ENCODE measurements at places on chromosomes 7 and 10.

- no peak for DNase-seq
Observed at GRCh38 chr7:42770114-42770513, 141.8 kb downstream of the C7orf25 start.

DNA sequence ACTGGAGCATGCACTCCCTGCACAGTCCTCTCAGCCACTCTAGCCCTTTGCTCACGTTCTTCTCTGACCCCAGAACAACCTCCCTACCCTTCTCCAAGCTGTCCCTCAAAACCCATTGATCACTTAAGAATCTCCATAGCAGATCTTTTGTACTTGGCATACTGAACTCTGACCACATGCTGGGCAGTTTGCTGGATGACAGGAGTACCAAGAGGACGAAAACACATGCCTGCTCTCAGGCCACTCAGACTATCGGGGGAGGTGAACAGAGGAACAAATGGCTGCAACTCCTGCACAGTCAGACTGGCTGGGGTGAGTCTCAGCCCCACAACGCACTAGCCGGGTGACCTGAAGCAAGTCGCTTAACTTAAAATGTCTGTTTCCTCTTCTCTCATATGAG lies 52.7 kb downstream of the KCNMA1 start:
- DNase-seq: no peak

DNA sequence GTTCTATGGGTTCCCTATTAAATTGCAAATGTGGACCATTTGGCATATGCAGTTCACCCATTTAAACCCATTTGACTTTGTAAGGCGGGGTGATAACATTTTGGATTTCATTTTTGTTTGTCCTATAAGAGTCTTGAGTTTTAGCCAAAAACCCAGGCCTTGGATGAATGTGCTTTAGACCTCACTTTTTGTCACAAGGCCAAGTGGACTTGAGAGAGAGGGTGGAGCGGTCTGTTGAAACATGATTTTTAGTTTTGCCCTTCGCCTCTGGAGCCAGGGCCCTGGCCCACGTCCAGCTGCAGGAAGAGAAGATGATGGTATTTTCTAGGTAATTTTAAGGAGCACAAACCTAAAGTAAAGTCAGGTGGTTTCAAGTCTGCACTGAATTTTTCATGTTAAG lies 260.1 kb downstream of the SLC25A13 start:
- no peak for DNase-seq

- no peak for DNase-seq
Observed at GRCh38 chr10:110007161-110007700, 553 bp upstream of the ADD3 start.

GRCh38 chr7:18995270-18995671 lies 122.2 kb downstream of the TWIST1 start:
- DNase-seq: no peak

GRCh38 chr10:77959384-77959783 lies 32.8 kb upstream of the DLG5 start:
- DNase-seq: no peak

DNA sequence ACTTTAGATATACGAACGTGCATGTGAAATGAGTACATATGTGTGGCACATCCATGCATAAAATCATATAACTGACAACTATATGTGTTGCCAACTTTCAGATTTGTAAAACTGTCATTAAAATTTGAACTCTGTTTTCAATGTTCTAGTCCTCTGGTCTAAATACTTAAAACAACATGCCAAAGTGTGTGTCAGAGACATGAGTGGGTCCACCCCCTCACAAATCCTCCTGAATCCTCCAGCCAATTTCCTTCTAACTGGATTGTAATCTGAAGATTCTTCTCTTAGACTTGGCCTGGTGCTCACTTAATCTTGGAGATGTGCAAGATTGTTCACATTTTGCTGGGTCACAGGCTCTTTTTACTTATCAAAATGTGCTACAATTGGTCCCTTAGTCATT lies 184.1 kb downstream of the RELN start:
- DNase-seq: no peak

GRCh38 chr7:157487046-157487770 lies 150.4 kb downstream of the DNAJB6 start:
- DNase-seq: no peak

GRCh38 chr10:123906884-123907652 lies 15.5 kb upstream of the CPXM2 start:
- no peak for DNase-seq

- no peak for DNase-seq
Observed at GRCh38 chr10:132417957-132418441, 21.0 kb downstream of the PWWP2B start.

GRCh38 chr10:71984809-71985388 lies 20.7 kb downstream of the CHST3 start:
- no peak for DNase-seq

DNA sequence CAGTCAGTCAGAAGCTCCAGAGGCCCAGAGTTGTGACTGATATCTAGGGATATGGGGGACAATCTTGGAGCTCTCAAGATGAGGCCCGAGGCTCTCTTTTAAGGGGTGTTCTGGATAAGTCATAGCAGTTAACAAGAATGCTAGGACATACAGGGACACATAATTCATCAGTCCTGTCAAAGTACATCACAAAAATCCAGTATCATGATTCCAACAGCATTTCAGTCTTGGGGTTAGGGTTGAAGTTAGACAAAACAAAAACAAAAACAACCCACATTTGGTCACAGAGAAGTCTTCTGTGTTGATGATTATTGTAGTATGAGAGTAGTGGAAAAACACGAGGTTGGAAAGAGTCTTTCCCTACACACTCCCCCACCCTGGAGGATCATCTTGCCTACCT lies 39.4 kb downstream of the BTRC start:
- DNase-seq: no peak

DNA sequence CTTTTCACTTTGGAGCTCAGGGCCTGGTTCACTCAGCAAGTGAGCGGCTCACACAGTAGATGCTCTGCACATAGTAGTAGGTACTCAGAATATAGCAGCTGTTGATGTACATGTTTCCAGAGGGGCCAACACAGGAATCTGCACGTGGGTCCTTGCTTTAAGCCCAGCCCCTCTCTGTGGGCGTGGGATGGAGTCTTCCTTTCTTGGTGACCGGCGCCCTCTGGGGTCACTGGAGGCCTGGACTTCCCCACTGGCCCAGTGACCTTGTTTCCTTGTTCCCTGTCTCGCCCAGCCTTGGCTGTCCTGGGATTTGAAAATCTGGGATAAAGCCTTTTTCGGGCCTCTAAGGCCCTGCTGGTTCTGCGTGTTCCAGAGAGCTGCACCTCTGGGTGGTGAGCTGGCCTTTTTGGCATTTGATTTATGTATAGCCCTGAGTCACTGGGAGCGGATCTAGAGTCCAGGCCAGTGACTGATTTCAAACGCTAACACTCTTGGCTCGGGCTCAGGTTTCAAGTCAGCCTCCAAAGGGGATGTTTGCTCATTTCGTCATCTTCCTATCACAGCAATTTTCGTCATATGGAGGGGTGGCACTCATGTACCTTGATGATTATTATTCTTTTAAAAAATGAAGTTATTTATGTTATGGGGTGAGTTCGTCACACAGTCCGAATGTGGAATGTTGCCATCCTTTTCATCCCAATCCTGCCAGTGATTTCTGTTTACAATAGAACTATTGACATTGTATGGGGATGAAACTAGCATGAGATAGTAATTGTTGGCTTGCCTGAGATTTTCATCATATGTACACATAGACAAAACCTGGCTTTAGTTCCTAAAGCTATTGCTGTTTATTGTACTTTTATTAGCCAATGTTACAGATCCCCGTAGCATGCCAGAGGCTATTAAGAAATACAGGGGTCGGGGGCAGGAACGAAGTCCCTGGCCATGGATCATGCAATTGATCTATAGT lies 65.5 kb downstream of the CUX1 start:
- no peak for DNase-seq

DNA sequence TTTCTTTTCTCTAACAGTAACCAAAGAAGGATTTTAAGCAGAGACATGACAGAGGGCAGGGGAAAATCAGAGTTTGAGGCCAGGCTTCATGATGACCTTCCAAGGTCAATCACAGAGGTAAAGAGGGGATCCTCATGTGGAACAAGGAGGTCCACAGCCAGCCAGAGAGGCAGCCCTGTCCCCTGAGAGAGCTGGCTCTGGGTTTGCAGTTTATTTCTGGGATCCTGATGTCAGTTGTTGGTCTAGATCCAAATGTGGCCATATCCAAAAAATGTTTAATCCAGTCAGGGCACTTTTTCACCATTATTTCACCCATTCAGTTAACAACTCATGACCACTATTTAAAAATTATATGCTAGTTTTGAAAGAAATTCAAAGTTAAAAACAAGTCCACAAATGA lies 45.6 kb downstream of the GPR141 start:
- no peak for DNase-seq

- no peak for DNase-seq
Observed at GRCh38 chr7:146423446-146423845, 306.8 kb downstream of the CNTNAP2 start.

- DNase-seq: no peak
Observed at GRCh38 chr7:140029072-140029471, 33.7 kb downstream of the PARP12 start.

- no peak for DNase-seq
Observed at GRCh38 chr10:5460468-5461202, 38.7 kb downstream of the CALML5 start.

GRCh38 chr10:15567952-15568351 lies 151.8 kb downstream of the ITGA8 start:
- no peak for DNase-seq

DNA sequence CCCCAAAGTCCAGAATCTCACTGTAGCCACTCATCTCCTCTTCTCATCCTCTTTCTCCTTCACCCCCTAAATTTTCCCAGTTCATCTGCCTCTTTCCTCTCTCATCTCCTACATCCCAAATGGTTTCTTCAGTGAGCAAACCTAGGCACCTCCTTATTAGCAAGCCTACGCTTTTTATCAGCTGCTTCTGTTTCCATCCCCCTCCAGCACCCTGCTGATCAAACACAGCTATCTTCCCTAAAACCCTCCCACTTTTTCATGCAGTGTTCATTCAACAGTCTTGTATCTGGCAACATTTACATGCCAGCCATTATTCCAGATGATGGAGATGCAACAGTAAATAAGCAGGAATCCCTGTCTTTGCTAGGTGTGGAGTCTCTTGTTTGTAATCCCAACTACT lies 3.3 kb upstream of the ABRAXAS2 start:
- no peak for DNase-seq

DNA sequence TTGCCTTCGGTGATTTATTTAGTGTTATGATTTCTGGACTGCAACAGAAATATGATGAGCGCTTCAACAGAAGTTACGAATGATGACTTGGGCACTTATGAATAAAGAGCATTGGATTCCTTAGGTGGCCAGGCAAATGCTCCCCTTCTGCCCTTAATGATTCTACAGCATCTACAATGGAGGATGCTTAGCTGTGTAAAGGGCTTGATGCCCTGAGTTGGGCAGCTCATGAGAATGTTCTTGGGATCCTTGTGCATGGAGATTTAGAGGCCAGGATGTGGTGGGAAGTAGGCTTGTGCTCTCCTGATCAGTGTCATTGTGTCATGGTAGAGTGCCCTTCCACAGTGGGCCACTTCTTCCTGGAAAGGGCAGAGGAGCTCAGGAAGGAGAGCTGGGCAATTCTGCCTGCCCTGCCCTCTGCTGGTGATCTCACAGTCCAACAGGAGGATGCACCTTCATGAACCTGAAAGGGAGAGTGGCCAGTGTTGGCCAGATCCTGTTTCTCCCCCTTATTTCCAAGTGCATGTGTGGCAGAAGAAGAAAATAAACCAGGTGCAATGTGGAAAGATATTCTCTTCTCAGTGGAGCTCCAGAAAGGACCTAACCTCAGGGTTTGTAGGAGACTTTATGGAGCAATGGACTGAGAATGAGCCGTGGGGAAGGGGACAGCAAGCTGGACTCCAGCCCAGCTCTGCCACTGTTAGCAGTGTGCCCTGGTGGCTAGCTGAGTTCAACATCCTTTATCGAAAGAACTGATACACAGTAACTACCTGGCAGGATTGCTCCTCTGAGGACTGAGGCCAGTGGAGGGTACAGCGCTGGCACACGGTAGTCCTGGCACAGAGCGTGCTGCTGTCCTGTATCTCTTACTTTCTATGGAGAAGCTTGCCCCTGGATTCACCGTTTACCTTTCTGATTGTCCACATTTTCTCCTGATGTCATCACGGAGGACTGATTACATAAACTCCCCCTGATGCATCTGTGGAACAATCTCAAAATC lies 182.9 kb downstream of the BMPER start:
- DNase-seq: no peak

- DNase-seq: no peak
Observed at GRCh38 chr10:22657024-22657423, 57.4 kb downstream of the PIP4K2A start.

GRCh38 chr10:103551619-103552602 lies 58.4 kb downstream of the NEURL1 start:
- no peak for DNase-seq

DNA sequence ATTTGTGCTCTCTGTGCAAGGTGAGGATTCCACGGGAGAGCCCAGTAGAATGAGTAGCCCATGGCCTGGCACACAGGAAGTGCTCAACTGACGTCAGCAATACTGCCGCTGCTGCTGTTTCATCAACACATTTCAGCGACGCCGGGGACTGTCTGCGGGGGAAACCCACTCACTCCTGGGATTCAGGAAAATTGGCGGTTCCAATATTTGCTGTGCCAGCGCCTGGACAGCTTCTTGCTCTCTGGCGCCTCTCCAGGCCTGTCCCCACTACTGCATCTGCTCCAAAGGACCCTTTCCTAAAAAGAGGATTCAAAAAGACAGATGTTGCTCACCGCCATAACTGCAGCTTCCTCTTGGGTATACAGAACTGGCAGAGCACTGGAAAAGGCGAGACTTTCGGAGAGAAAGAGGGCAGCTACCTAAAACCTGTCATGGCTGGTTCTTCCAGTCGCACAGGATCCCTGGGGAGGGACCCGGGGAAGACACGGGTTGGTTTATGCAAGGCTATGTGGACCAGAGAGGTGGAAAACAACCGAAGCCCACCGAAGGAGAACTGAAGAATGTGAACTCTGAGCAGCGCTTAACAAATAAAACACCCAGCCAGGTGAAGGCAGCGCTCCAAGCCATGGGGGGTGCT lies 39.7 kb upstream of the ENO4 start:
- DNase-seq: no peak

DNA sequence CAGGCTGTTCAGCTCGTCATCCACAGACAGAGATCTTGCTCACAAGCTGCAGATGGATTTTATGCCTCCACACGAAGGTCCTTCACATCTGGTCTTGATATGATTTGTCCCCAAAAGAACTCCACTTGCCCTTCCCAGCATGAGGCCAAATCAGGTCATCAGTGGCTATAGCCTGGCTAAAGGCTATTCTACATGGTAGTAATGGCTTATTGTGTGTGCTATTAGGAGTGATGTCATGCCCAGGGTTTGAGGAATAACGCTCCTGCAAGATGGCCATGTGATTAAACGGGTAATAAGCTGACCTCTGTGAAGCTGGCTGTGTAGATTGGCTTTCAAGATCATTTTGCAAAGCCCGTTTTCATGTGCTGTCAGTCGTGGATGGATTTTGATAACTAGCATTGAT lies 313.8 kb downstream of the FRMD4A start:
- no peak for DNase-seq

GRCh38 chr7:42082144-42082543 lies 154.9 kb downstream of the GLI3 start:
- no peak for DNase-seq

- DNase-seq: no peak
Observed at GRCh38 chr10:77869626-77870420, 56.7 kb downstream of the DLG5 start.

- DNase-seq: peak; percentile 8
Observed at GRCh38 chr10:93554760-93555432, 11.6 kb upstream of the FFAR4 start.

GRCh38 chr10:20181434-20181833 lies 365.2 kb downstream of the PLXDC2 start:
- DNase-seq: no peak

GRCh38 chr7:47253650-47254080 lies 328.2 kb downstream of the TNS3 start:
- no peak for DNase-seq

GRCh38 chr10:92387289-92387940 lies 96.4 kb downstream of the MARCHF5 start:
- DNase-seq: no peak
